SIG-M5 (cell line): ENCODE measurements at places on chromosomes 3 and 15.

GRCh38 chr15:68921926-68922325 is 8.4 kb upstream of the SPESP1 start:
- no peak for DNase-seq

DNA sequence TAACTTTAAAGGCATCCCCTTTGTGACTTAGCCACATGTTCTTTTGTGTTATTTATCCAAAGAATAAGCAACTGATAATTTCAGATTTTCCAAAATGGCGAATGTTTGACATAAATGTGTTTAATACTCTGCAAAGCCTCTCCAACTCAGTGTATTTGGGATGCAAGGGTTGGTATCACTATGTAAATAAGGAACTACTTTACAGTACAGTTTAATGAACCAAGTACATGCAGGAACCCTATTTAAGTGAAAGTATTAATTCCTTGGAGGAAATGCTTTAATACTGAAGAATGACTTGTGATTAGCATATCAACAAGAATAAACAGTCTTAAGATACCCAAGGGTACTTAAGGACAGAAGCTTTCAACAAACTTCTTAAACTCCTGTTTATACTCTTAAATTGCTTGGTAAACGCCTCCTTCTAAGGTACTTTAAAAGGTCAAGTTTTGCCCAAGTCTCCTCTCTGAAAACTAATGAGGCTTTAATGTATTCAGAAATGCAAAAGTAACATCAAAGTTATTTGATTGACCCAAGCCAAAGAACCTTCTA is 107.7 kb downstream of the TNIK start:
- no peak for DNase-seq

DNA sequence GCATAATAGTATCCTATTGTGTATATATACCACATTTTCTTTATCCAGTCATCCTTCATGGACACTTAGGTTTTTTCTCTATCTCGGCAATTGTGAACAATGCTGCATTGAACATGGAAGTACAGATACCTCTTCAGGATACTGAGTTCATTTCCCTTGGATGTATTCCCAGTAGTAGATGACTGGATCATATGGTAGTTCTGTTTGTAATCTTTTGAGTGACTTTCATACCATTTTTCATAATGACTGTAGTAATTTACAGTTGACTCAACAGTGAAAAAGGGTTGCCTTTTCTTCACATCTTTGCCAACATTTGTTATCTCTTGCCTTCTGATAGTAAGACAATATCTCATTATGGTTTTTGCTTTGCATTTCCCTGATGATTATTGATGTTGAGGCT is 21.8 kb downstream of the MYH15 start:
- no peak for DNase-seq

DNA sequence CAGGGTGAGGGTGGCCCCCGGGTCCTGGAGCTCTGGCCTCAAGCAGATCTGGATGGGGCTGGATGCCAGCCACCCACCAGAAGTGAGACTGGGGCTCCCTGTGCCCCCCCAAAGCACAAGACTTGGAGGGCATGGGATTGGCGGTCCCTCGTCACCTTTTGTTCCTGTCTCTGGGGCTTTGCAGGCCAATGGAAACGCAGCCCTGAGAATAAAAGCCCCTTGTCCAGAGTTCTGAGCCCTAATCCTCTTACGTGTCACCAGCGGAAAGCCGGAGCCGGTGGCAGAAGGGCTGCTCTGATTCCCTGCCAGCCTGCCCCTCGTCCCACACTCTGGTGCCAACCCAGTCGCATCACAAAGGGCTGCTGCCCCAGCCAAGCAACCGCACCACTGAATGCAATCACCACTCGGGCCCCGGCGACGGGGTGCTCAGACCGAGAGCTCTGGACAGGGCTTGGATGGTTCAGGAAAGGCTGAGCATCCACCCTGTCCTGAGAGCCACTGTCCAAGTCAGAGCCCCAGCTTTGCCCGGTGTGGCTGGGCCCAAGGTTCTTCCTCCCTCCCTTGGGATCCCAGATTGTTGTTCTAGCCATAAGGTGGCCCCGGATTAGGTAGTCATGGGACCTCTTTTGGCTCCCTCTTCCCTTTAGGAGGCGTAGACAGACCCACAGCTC is 22.8 kb upstream of the ELP6 start:
- no peak for DNase-seq

- DNase-seq, result no peak
Measured at GRCh38 chr15:53536479-53537120, 222.9 kb downstream of the WDR72 start.

DNA sequence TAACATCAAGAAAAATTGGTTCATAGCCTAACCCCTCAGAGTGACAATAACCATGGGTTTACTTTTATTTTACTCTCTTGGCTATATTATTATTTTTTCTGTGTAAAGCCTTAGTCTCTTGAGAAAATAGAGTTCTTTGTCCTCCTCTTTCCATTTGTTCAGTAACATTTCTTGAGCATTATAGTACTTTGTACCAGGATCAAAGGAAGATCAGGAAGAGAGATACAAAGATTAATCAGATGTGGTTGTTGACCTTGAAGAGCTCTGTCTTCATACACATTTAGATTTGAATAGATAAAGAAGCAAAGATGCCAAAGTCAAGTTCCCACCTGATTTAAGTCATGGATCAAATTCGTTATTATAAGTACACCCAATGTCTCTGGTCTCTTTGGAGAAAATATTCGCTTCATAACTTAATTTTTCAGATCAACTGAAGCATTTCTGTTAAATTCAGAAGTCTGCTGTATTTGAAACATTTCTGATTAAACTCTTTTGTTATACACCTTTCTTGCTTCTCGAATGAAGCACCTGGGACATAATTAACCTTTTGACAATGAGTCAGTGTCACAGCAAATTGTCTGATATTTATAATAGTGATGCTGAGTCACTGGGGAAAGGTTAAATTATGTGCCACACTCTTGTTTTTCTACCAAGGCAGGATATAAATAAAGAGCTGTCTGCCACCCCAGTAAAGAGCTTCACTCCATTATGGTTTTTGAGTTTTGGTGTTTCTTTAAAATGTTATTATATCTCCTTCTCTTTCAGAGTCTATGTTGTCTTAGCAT is 100.2 kb downstream of the GHSR start:
- no peak for DNase-seq

GRCh38 chr15:92268900-92269299 is 124.8 kb upstream of the ST8SIA2 start:
- no peak for DNase-seq

GRCh38 chr15:28147801-28148200 is 48.7 kb upstream of the OCA2 start:
- DNase-seq, result no peak

DNA sequence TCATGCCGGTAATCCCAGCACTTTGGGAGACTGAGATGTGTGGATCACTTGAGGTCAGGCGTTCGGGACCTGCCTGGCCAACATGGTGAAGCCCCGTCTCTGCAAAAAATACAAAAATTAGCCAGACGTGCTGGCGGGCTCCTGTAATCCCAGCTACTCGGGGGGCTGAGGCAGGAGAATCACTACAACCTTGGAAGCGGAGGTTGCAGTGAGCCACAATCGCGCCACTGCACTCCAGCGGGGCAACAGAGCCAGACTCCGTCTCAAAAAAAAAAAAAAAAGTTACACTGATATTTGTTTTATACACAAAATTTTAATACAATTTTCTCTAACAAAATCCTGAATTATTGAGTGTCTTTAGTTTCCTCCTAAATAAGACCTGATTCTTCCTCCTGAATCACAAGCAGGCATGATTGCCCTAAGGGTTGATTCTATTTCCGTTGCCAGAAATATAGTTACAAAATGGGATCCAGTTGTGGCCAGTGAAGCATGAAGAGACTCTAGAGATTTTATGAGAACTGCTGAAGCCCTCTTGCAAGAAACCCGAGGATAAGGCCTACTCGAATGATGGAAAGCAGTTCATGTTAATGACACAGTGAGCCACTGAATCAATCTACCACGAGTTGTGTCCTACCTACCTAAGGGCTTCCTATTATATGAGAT is 9.6 kb upstream of the SMARCC1 start:
- DNase-seq, result no peak

DNA sequence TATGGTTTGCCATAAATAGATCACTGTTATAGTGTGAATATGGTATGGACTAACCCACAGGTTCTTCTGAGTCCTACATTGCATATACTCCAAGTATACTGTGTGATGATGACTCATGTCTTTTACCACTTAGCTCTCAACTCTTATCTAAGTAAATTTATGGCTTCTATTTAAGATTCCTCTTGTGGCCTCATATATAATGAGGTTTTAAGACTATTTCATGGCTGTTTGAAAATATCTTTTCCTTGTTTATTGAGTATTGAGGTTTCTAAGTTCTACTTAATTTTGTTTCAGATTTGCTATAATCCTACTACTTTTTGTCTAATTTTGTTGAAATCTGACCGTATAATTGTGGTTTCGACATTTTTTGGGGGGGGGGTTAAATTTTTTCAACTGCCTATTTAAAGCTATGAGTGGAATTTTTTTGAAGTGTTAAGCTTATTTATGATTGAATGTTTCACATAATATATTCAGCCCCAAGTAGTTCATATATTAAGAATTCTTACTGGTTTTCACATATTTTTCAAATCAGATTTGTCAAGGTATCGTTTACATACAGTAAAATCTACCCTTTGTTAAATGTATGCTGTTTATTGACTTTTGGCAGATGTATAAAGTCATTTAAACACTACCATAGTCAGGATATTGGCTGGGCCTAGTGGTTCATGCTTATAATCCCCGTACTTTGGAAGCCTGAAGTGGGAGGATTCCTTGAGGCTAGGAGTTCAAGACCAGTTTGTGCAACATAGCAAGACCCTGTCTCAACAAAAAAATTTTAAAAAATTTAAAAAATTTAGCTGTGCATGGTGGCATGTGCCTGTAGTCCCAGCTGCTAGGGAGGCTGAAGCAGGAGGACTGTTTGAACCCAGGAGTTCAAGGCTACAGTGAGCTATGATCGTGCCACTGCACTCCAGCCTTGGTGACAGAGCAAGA is 11.7 kb downstream of the SLC25A36 start:
- DNase-seq, result no peak

- no peak for DNase-seq
Measured at GRCh38 chr15:56940388-56940787, 21.9 kb downstream of the TCF12 start.

GRCh38 chr3:106232956-106233355 is 364.1 kb upstream of the CBLB start:
- no peak for DNase-seq

DNA sequence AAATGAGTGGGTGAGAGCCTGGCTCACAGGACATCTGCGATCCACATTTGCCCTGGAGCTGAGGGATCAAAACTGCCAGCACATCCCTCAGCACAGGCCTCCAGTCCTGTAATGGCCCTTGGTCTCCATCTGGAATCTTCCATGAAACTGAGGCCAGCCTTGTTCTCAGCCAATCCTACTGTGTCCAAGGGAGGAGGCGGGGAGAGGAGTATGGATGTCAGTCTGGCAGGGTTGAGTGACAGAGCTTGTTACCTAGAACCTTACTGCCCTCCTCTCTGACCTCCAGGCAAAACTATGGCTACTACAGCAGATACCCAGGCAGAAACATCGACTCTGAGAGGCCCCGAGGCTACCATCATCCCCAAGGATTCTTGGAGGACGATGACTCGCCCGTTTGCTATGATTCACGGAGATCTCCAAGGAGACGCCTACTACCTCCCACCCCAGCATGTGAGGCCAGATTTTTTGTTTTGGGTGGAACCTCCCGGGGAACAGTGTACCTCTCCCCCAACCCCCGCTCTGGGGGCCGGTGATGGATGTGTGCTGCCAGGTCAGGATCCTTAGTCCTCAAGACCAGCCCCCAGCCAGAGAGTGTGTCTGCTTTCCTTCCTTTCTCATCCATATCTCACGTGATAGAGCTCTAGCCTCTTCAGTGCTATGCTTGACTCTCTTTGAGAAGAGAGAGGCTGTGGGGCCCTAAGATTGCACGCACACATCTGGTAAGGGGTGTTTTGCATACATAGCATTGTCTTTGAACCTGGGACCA is 41.3 kb downstream of the CHDH start:
- no peak for DNase-seq

DNA sequence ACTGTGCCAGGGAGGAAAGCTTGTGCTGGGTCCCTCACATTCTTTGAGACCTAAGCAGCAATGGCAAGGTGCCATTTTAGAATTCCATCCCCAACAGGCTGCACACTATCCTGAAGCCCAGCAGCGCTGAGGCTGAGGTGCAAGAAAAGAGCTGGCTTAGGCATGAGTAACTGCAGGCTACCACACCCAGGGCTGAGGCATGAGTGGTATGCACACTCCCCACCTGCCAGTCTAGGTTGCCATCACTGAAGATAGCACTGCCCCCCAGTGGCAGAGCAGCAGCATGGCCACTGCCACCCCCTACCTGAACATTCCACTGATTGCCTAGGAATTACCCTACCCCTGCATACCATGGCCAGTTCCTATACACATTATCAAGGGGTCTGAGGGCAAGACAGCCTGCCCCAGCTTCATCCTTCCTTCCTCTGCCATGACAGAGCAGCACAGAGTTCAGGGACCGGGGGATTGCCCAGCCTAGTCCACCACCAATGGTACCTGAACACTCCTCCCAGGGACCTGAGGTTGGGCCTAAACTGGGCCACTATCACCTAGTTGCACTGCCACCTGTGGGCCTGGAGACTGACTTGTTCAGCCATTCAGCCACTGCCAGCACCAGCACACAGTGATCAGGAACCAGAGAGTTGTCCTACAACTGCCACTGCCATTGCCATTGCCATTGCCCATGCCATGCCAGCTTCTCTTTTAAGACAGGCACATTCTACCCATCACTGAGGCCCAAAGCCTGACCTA is 129.8 kb downstream of the SATB1 start:
- DNase-seq, result no peak

DNA sequence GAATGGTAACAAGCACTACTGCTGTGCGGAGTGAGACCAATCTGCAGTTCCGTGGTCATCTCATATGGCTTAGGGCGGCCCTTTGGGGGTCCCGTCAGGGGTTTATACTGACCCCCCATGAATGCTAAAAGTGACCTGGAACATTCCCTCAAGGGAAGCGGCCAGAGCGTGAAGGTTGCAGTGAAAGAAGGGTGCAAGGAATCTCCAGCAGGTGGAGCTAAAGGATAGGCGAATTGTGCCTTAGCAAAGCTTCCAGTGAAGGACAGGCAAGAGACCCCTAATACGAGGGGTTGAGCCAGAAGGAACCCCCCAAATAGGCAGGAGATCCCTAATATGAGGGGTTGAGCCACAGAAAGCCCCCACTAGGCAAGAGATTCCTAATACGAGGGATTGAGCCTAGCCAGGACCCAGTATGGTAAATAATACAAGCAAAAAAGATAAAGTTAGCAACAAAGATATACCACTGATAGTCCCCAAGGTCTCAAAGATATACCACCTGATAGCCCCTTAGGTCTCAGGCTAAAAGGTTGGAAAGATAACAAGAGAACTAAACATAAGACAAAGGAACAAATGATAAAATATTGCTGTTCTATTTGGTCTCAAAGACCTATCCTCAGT is 32.8 kb downstream of the ZNF589 start:
- no peak for DNase-seq

- DNase-seq, result no peak
Measured at GRCh38 chr15:95742836-95743235, 587.7 kb upstream of the NR2F2 start.
